Activated T-cell treated with anti-CD3 and anti-CD28 coated beads for 24 hours (primary cell): ENCODE measurements at places on chromosomes 5 and 9.

DNA sequence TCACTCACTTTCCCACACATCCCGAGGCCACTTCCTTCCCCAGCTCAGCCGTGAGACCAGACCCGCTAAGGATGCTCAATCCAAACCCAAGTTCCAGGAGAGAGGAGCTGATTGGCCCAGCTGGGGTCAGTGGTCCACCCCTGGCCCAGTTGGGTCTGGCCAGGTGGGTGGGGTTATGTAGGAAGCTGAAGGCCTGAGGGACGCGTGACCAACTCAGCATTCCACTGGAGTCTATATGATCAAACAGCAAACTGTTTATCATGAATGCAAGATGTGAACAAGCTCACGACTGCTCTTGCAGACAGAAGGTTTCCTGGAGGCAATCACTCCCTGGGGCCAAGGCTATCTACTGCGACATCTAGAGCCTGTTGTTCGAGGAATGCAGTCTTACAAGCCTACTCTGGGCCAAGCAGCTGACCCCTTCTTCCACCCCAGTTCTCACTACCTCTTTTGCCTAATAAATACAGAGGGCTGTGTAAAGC is 4.9 kb upstream of the RAPGEF1 start:
- no peak for DNase-seq

DNA sequence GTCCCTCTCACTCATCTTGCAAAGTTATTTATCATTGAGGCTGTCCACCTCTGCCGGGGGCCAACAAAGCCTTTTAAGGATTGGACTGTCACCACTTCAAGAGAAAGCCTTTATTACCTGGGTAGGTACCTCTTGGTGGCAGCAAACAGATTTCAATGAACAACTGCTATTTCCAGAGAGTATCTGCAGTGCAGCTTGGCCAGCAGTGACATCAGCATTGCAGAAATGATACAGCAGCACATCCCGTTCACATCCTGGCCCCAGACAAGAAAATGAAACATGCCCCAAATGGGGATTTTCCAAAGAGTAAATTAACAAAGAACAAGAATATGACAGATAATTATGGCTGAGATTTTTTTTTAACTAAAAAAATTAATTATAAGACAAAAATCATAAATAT is 2.3 kb upstream of the SPATA6L start:
- DNase-seq = no peak

DNA sequence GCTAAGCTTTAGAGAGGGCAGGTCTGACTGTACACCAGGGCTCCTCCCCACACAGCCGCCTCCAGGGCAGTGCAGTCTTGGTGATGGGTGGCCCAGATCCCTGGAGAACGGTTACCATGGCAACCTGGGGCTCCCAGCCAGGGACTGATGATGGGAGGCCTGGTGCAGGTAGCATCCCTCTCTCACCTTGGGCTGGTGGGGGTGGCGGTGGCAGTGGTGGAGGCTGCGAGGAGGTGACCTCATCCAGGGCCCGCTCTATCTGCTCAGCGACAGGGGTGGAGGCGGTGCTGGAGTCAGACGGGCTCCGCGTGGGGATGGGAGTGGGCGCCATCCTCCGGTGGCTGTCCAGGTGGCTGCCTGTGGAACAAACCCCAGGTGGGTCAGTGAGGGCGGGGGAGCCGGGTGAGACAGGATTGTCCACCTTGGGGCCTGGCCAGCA is 12.3 kb downstream of the PRR7 start:
- DNase-seq = no peak

- no peak for DNase-seq
Measured at GRCh38 chr5:143820451-143820850, 8.5 kb downstream of the HMHB1 start.

GRCh38 chr5:142825378-142826089 is 55.4 kb downstream of the ARHGAP26 start:
- no peak for DNase-seq

DNA sequence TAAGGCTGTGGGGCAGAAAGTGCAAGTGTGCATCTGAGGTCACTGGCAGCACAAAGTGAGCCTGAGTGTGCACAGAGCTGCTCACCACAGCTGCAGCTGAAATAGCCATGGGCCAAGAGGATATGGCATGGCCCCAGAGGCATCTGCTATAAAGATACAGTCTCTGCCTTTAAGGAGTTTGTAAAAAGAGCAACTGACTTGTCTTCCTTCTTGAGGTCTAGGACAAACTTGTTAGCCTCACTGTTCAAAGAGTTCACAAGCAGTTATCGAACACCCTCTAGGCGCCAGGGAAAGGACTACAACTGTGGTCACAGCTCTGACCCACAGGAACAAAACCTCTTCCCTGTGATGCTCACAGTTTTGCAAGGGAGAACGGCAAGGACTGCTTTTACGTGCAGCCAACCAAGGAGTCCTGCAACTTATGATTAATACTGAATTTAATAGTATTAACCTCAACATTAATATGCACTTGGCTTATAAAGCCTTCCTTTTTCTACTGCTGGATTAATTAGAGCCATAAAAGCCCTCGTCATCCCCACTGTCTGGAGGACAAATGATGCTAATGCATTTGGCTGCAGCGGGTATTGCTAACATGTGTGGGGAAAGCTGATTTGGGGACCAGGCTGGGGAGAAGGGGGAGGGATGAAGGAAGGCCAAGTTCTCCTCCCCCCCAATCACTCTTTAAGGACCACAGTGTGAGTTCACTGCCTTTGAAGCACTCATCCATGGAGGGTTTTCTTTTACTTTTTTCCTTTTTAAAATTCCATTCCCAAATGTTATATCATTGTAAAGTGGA is 189.8 kb upstream of the TRIM32 start:
- DNase-seq = no peak

GRCh38 chr9:115386963-115387770 is 269.2 kb upstream of the TNC start:
- DNase-seq = no peak

DNA sequence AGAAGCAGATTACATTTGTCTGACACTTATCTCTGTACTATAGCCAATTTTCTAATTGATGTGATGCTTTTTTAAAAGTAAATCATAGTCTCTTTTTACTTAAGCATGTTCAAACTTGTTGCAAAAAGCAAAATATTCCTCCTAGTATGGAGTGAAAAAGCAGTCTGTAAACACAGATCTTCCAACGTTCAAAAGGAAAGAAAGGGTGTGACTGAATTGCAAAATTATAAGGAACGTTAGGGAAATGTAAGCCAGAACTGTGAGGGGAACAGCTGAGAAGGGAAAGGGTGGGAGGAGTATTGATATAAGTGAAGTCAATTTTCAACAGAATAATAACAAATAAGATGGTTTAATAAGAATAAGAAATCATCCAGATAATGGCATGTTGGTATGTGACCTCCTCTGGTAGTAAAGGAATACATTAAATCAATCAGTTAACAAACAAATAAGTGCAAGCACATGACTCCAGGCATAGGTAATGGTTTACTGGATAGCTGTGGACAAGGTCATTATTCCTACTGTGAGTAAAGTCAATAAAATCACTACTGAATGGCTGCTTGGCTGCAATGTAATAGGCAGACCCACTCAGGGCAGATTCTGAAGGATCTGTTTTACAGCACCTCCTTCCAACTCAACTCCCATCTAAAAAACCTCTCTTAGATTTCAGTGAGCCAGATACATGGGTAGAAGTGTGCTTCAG is 239.1 kb upstream of the NMUR2 start:
- no peak for DNase-seq

- no peak for DNase-seq
Measured at GRCh38 chr5:1736889-1737711, 62.5 kb downstream of the MRPL36 start.

DNA sequence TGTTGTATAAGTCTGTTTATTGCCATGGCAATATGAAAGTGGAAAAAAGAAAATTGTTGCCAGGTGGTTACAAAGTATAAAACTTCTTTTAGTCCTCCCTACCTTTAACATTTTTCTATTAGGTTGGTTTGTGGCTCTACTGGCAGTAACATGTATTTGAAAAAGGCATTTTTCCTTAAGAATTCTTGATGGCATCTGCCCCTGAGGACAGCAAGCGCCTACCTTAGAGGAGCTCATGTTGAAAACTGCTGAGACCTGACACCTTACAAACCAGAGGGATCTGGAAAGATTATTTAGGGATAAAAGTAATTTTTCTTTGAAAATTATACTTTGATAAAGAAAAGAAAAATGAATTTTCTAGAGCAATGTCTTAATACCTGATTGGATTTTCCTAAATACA is 208.1 kb downstream of the CAVIN4 start:
- DNase-seq = no peak
